ENCODE measurements at places on chromosomes 2 and 18.

DNA sequence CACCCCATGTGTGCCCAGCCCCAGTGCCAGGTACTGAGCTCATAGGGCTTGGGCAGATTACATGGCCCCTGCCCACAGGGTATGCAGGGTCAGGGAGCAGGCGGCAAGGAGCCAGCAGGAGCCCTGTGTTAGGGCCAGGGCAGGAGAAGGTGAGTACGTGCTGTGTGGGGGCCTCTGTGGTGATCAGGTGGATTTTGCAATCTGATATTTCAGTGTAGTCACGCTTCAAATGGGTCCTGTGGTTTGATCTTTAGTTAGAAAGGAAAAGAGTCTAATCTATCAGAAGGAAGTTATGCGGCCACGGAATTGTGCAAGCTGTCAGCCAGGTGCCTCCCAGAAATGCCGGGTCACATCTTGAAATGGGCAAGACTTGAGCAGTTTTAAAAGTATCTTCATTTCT, 13.9 kb downstream of the UBE2F start:
- DNase-seq, result no peak

- DNase-seq, result no peak
Measured at GRCh38 chr2:241062389-241063092, 39.5 kb downstream of the MTERF4 start.

- DNase-seq, result no peak
Measured at GRCh38 chr2:102062802-102063201, 71.0 kb downstream of the IL1R2 start.

DNA sequence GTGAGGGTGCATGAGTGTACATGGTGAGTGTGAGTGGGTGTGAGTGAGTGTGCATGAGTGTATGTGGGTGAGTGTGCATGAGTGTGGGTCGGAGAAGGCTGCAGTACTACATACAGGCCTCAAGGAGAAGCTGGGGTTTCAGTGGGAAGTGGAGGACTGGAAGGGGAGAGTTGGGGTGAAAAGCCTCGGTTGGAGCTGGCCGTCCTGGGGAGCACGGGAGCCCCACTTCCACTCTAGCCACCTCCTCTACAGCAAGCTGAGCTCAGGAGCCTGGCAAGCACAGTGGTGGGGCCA, 68.7 kb upstream of the HPCAL1 start:
- no peak for DNase-seq

DNA sequence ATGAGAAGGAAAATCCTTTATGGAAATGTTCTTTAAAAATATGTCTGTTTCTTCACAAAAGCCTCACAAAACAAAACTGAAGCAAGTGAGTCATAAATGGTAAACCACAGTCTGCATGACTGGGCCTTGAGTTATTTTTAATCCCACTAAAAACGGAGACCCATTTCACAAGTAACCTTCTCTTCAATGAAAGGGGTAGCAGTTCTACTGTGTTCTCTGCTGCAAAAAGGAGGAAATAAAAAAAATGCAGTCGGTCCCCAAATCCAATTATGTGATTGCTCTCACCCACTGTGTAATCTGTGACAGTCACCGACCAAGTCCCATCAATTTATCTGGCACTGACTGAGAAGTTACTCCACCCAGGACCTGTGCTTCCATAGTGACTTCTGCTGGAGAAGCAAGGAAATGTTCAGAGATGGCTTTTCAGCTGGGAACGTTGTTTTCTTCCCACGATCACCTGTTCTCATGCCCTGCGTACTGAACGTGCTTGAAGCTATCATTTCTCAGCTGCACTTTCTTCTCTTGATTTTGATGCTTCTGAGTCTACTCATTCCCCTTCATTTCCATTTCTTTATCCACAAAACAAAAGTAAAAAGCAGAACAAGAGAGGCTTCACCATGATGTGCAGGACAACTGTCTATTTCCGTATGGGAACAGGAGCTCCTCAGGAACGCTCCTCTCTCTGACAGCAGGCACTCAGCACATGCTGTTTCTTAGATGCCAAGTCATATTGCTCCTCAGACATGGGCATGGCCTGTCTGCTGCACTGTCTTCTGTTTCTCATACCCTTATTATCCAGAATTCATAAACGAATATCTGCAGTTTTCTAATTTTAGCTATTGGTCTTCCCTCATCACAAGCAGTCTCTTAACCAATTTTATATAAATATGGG, 80.0 kb upstream of the TMEM200C start:
- no peak for DNase-seq

DNA sequence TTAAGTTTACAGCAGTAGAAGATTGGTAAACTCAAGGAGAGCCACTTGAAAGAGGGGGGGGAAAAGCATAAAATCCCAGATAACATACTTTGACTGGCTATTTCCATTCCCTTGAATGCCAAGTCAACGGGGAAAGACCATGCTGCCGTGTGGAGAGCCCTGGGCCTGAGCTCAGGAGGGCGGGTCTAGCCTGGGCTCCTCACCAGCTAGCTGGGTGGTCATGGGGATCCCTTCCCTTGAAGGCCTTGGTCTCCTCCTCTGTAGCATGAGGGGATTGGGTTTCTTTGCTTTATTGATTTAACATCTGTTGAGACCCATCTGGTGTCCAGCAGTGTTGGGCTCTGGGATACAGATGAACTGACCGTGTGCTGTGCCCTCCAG, 35.0 kb downstream of the TEX51 start:
- no peak for DNase-seq

- DNase-seq, result no peak
Measured at GRCh38 chr18:6752202-6752860, 22.8 kb downstream of the ARHGAP28 start.

- DNase-seq, result no peak
Measured at GRCh38 chr2:65919550-65920188, 487.3 kb upstream of the SPRED2 start.

GRCh38 chr2:159396799-159397198, 110.3 kb upstream of the WDSUB1 start:
- no peak for DNase-seq

DNA sequence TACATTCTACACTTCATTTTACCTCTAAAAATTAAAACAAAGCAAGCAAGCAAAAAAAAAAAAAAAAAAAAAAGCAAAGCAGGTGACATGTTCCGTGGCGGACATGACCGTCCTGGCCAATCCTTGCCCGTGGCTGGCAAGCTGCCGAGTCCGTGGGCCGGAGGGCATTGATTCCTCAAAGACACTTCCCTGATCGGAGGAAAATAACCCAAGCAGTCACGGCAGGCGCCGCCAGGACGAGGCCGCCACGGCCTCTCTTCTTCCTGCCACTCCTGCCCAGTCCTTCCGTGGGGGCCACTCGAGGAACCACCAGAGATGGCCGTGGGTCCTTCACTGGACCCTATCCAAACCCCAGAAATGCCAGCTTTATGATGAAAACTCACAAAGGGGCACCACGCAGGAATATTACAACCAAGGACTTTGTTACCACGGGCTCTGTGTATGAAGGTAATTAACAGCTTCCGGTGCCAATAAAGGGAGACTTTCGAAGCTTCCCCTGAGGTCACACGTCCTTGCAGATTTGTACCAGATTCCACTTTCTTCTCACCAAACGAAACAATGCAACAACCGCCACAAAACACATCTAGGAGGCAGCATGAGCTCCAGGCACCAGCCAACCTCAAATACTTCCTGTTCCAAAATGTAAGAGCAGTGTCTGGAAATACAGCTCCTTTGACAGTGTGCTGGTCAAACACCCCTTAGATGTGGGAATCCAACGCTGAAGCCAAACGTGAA, 170.3 kb downstream of the HDAC4 start:
- DNase-seq, result no peak

DNA sequence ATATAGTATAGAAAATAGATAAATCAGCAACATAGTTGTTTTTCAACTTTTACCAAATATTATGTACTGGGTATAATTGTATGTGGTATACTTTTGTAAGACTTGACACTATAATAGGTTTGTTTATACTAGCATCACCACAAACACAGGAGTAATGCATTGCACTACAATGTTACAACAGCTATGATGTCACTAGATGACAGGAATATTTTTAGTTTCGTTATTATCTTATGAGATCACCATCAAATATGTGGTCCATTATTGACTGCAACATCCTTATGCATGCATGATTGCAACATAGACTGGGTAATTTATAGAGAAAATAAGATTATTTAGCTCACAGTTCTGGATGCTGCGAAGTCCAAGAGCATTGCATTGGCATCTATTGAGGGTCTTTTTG, 678.4 kb upstream of the ZNF804A start:
- DNase-seq, result no peak

- DNase-seq, result no peak
Measured at GRCh38 chr18:13306583-13306982, 88.0 kb downstream of the LDLRAD4 start.

- no peak for DNase-seq
Measured at GRCh38 chr2:8072907-8073306, 608.9 kb upstream of the ID2 start.

DNA sequence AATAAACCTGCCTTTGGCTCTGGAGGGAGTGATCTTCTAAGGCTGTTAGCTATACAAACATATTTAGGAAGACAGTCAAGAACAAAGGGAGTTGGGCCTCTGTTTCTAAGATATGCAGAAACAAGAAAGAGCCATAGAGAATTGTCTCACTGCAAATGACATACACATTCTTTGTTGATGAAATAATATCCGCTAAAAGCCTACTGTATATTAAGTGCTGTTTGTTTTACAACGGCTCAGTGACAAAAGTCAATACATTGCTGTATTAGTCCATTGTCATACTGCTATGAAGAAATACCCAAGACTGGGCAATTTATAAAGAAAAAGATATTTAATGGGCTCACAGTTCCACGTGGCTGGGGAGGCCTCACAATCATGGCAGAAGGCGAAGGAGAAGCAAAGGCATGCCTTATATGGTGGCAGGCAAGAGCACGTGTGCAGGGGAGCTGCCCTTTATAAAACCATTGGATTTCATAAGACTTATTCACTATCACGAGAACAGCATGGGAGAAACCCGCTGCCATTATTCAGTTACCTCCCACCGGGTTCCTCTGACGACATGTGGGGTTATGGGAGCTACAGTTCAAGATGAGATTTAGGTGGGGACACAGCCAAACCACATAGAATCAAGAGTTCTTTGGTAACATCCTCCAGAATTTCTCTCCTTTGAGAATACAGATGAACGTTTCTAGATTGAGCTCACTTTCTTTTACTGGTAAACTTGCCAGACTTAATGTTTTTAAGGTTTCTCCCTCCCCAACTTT, 157.8 kb downstream of the PIK3C3 start:
- DNase-seq, result no peak

DNA sequence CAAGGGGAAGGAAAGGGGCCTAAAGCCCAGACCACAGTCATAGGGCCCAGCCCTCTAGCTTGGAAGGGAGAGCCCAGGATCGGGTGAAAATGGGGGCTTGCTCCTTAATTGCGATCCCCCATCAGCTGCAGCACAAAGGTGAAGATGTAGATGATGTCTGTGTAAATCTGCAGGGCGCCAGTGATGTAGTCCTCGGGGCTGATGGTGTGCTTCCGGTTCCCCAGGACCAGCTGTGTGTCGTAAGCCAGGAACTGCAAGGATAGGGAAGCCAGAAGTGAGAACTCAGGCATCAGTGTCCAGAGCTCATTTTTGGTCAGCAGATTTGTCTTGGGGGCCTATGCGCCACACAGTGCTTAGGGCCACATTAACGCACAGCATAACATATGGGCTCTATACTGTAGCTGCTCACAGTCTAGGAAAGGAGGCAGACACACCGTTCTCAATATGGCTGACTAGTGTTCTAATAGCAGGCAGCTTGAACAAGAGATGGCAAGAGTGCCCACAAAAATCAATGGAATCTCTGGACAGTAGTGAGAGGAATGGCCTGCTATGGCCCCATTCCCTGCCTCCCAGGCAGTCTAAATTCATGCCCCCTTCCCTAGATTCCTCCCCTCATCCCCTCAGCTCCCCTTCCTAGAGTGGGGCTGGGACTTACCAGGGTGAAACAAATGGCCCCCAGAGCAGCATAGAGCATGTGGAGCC, 5.2 kb downstream of the PNKD start:
- no peak for DNase-seq

- DNase-seq, result peak; percentile 40
Measured at GRCh38 chr2:222424729-222425671, 657 bp downstream of the SGPP2 start.

DNA sequence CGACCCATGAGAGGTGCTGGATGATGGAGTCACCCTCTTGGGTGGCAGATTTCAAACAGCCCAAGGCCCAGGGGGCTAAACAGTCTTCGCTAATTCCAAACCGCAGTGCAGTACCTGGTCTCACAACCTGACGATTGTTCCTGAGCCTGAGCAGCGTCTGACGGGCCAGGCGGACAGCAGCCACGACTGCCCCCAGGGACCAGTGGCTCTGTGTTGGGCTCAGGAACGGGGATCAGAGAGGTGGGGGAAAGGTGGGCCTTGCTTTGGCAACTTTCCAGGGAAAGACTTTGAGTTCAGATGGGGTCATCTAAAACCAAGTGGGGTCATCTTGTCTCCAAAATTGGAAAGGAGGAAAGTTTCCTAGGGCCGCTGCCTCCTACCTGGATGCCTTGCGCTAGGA, 492 bp downstream of the COLEC11 start:
- DNase-seq, result no peak

DNA sequence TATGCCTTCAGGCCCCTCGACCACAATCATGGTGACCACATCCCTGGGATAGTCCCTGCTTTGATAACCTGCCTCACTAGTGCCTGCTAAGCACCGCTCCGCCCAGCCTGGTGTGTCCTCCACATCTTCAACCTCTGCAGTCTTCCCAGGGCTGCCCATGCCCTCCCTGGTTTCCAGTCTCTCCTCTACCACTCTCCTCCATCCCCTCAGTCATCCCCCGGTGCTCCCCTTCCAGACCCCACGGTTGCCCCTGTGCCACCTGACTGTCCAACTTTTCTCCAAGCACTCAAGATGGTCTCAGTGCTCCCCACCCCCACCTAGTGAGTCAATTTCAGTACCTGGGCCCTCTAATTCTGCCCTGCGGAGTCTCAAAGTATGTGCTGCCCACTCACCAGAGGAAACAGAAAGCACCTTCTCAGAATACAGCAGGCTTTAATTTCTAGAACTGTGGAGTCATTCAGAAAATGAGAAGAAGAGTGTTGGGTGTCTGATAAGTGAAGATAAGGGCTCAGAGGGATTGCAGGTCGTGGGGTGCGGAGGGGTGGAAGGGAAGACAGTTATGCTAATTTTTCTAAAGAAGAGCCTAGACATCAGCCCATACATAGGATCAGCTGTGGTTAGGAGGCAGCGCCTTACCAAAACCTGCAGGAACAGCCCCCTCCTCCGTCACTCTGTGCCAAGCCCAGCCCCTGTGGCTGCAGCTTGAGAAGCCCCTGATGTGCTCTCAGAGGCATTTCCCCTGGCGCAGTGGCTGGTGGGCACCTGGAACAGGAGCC, 53.6 kb upstream of the CAB39 start:
- no peak for DNase-seq

DNA sequence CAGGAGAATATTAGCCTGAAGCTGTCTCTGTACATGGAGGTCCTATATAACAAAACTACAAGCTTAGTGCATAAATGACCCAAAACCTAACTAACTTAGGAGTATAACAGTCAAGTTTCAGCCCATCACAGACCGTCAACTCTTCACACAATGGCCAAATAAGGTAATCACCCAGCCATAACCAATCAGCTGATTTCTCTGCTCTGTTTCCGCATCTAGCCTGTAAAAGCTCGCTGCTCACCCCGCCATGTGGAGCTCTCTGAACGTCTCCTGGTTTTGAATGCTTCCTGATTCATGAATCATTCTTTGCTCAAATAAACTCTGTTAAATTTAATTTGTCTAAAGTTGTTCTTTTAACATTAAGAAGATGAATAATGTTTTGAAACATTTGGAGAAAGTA, 593.6 kb downstream of the TMX3 start:
- DNase-seq, result no peak

Measured in NCI-H1092 treated with DMSO at 0.1 percent for 48 hours (cell line).